Substantia nigra (tissue), 51 donors: ENCODE measurements at places on chromosomes 12 and 14.

- no peak for DNase-seq
Observed at GRCh38 chr12:102816816-102817434, 100.1 kb downstream of the PAH start.

DNA sequence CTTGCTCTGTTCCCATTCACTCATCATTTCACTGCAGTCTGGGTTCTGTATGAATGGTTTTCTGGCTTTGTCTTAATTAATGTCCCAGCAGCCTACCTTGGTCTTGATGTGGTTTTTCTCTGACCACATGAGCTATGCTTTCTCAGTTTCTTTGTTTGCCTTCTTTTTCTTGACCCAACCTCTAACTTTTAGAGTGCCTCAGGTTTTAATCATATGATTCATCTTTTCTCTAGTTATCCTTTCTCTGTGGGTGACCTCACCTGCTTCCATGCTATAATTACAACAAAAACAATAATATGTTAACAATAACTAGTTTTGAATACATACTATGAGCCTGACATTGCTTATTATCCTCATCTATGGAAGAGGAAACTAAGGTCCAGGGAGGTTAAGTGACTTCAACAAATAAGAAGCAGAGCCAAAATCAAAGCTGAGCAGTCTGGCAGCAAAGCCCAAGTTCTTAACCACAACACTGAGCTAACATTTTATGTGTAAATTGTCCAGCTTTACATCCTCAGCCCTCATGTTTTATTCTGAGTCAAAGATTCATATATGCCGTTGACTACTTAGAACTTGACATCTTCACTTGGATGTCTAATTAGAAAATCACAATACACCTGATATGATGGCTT is 4.7 kb upstream of the EPYC start:
- no peak for DNase-seq

DNA sequence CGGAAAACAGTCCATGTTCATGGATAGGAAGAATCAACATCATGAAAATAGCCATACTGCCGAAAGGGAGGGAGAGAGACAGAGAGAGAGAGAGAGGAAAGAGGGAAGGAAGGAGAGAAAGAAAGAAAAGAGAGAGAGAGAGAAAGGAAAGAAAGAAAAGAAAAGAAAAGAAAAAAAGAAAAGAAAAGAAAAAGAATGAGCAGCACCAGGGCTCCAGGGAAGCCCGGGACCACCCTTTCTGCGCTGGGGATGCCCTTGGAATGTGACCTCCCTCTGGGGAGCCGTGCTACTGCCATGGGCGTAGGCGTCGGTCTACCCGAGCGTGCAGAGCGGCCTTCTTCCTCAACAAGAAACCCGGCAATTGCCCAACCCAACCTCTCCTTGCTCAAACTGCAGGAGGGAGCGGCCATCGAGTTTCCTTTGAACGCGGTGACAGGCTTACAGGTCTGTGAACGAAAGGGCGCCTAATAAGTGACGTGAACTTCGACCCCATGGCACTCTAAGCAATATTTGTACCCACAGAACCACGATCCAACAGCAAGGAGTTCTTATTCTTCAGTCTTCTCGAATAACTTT is 16.9 kb downstream of the OR6S1 start:
- DNase-seq = no peak

- DNase-seq = no peak
Observed at GRCh38 chr14:34387974-34388516, 74.0 kb downstream of the SPTSSA start.

DNA sequence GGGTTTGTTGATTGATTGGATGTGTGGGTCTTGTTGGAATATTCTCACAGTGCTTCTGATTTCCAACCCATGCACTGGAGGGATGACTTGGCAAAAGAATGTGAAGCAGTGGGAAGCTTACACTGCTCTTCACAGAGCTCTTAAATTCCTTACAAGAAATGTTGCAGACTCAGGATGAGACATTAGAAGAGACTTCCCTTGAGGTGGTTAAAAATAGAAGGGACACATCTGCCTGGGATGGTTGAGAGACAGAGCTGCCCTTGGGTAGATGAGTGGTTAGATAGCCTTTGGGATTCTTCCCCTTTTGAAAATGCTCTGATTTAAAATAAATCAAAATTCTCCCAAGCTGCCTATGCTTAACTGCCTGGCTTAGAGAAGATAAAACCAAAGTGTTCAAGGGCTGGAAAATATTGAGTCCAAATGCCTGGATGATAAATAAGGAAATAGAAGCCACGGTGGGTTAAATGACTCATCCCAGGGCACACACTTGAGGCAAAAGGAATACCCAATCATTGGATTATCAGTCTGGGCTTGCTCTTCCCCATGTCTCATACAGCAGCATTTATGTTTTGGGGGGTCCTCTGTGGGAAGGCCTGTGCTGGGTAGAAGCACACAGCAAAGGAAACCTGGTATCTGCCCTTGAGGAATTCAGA is 264.3 kb downstream of the AKAP6 start:
- DNase-seq = no peak

GRCh38 chr12:2413999-2414792 is 361.4 kb downstream of the CACNA1C start:
- no peak for DNase-seq

DNA sequence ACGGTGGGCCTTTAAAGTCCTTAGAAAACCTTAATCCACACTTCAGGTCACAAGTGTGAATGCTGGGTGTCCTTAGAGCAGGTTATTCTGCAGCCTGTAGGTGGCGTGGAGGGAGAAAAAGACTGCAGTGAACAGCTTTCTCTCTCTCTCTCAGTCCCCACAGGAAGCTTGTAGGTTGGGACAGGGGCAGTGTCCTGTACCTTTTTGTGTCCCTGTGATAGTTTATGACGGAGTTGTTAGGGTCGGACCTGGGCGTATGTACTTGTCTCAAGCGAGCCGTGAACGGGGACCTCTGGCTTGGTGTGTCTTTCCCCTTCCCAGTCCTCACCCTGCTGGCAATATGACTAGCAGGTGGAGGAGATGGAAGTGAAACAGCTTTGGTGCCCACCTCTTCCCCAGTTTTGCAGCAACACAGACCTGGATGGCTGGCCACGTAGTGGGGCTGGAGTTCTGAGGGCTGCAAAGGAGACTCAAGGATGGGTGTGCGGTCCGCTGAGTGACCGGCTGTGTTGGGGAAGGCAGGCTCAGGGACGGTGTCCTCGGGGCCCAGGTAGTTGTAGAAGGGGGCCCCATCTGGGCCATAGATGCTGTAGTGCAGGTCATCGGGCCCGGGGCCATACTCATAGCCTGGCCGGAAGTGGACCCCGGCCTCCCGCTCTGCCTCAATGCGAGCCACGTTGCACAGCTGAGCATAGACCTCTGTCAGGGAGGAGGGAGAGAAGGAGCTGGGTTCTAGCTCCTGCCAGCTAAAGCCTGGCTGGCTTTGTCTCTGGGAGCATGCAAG is 8.9 kb downstream of the ISCA2 start:
- no peak for DNase-seq

DNA sequence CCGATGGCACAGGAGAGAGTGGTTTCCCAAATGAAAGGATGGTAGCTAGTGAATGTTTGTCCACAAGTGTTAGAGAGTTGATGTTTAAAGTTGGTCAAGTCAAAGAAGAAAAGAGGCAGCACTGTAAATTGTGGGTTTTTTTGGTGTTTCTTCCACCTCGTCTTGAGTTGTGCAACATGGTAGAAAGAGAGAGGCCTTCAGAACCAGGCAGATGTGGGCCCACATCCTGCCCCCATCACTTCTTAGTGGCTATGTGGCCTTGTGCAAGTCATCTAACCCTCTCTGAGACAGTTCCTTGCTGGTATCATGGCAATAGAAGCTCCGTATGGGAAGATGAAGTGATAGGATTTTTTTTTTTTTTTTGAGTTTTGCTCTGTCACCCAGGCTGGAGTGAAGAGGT is 60.8 kb downstream of the NDUFA12 start:
- no peak for DNase-seq

- no peak for DNase-seq
Observed at GRCh38 chr12:122499991-122500684, 594 bp downstream of the ZCCHC8 start.
